Putamen (tissue), 1 donor: ENCODE measurements at places on chromosomes 5 and 9.
A peak's percentile ranks its signal among the peaks of the same experiment; 100 is the strongest.

- DNase-seq = no peak
Observed at GRCh38 chr5:34722183-34722582, 66.1 kb downstream of the RAI14 start.

GRCh38 chr5:123051206-123051605, 14.7 kb upstream of the PPIC start:
- DNase-seq = no peak

- no peak for DNase-seq
Observed at GRCh38 chr5:135596157-135596763, 17.5 kb upstream of the CXCL14 start.

DNA sequence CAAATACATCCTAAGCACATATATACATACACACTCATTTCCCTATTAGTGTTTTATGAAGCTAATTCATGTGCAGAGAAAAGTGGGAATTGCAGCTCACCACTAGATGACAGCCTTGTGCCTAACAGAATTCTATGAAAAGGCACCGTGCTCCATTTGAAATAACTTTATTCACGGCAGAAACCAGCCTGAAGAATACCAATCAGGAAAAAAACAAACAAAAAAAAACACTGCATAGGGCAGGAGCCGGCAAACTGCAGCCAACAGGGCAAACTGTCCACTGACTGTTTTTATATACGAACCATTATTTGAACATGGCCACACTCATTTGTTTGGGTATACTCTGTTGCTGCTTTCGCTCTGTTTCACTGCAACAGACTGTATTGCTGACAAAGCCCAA, 33.6 kb downstream of the ERMP1 start:
- peak; percentile 72 for DNase-seq

- no peak for DNase-seq
Observed at GRCh38 chr5:55592388-55593114, 57.8 kb upstream of the PLPP1 start.

- no peak for DNase-seq
Observed at GRCh38 chr5:87755360-87755759, 342.6 kb upstream of the CCNH start.

DNA sequence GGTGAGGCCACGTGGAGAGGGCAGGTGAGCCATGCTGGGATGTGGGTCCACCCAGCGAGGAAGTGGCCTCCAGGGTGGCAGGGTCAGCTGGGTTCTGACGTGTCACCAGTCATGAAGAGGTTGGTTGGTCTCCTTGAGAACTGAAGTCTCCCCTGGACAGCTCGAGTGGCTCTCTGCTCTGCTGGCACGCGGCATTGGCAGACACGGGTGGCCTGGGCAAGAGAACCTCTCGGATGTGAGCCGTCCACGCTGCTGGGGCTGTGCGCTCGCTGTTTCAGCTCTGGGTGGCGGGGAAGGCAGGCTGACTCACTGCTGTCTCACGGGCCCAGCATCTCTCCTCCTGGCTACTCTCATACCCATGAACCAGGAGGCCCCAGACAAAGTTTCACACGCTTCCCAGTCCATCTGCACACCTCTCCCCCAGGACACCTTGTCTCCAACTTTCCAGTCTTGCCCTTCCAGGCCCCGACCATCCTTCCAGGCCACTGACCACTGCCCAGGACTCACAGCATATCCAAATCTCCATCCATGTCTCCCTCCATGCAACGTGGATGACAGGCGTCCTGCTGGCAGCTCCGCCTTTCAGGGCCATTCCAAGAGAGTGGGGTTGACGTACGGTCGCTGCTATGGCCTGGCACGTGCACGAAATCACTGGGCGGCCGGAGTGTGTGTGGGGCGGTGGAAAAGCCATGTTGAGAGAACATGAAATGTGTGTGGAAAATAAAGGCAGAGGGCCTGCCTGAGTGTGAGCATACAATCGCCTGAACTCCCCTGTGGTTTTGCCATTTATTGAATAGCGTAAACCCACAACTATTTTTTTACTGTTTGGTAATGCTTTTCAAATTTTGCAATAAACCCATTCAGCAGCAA, 145.0 kb upstream of the COL5A1 start:
- DNase-seq = no peak

- no peak for DNase-seq
Observed at GRCh38 chr9:137085920-137086530, 760 bp upstream of the MAN1B1 start.

DNA sequence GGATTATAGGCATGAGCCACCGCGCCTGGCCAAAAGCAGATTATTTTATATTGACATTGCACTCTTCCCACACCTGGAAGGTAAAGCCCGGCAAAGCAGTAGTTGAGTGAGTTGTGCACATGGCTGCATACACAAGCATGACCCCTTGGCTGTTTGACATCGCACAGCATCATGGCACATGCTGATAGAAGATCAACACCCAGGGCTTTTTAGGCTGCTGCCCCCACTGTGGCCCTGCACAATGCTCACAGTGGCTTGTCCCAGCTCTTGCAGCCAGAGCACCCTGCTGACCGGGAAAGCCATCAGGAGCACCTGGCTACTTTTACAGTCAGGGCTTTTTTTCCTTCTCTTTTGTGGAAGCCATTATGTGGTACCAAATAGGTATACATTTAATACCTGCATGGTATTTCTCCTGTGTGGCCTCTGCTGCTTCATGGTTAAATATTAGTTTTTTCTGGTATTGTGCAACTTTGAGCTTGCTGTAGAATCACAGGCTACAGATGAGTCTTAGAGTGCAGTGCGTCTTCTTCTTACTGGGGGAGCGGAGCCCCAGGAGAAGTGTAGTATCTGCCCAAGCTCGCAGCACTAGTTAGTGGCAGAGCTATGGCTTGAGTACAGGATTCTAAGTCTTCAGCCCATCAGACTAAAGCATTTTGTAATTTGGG, 264.5 kb downstream of the AOPEP start:
- no peak for DNase-seq

GRCh38 chr5:176803943-176804498, 6.3 kb upstream of the UNC5A start:
- DNase-seq = no peak

DNA sequence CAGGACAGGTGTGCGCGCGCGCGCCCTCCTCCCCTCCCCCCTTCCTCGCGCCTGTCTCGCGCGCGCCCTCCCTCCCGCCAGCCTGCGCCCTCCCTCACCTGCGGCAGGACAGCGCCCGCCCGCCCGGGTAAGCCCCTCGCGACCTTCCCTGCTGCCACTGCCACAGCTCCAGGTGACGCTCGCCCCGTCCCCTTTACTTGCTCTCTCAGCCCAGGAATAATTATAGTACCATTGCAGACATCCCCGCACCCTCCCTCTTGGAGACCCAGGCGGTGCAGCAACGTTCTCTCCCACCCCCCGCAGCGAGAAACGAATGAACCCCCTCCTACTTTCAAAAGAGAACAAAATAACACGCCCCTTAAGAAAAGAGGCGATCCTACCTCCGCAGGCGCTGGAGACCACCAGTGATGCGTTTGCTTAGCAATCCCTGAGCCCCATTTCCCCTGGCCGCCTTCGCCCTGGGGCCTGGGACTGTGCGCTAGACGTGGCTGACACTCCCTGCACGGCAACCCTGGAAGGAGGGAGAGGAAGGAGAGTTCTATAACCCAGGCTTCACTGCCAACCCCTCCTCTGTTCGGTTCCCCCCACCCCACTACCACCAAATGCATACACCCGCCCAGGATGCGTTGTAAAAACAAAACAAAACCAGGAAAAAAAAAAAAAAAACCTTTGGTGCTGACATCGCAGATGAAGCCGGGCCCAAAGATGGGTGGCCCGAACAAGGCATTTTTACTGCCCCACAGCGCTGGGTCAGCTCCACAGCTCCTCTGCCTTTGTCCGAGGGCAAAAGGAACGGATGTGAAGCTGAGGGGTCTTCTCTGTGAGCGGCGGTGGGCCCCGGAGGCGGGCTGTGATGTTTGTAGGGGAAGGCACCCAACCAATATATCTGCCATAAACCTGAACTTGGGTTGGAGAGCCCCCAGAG, 5.6 kb upstream of the PURA start:
- DNase-seq = no peak

GRCh38 chr5:1101961-1102713, 9.7 kb downstream of the SLC12A7 start:
- no peak for DNase-seq

DNA sequence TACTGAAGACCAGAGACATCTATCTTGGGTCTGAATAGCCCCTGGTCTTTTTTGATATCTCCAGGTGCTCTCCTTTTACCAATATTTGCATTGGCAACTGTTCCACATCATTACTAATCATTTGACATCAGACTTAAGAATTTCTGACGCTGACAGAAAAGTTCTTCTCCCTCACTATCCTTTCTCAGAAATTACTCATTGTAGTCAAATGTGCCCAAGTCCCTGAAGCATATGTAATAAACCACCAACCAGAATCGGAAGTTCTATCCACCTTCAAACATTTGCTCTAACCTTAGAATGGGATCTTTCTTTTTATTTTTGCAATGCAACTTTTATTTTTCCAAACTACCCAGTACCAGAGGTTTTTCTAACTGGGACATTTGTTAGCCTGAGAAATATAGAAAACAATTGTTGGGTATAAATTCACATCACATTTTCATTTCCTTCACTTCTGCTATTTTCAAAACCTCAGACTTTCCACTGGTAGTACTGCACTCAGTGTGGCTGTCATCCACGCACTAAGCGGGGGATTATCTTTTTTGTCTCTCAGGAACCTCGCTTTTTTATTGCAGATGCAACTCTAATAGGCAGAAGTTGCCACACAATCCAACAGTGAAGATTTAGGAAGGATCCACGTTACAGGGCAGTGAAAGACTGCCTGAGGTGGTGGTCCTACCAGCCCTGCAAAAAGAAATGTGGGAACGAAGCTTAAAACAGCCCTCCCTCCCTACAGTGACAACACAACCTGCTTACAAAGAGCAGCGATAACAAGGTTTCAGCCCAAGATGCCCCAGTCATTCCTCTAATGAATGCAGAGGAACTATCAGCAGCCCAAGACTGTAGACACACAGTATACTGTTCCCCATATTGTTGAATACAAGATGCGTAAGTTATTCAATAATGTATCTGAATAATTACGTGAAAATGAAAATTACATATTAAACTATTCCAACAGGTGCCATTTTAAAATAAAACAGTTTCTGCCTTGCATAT, 201.2 kb downstream of the EBF1 start:
- DNase-seq = no peak

DNA sequence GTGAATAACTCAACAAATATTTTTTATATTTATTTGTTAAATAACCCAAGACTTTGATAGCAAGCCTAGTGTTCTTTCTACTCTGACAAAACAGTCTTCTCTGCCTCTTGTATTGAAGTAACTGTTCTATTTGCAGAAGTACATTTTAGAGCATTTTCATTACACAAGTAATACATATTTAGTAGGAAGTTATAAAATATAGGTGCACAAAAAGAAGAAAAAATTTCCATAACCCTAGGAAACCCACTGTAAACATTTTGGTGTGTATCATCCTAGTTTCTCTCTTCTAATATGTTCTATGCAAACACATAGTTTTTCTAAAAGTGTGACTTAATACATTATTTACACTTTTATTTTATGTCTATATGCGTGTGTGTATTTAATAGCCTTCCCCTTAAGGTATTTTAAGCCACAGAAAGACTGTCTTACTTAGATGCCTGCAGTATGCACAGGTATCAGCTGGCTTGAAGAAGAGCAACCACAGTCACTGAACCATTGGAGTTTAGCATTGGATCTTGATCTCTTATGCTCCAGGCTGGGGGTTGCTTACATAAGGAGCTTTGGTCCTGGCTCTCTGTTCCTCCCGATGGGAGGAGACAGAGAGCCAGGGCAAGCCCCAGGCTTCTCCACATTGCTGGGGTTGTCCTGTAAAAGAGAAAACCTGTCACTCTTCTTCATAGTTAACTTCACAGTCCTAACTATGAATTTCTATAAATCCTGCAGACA, 3.8 kb downstream of the SELENOP start:
- peak; percentile 42 for DNase-seq

GRCh38 chr5:65326922-65327321, 154.8 kb downstream of the ADAMTS6 start:
- DNase-seq = no peak

- DNase-seq = no peak
Observed at GRCh38 chr9:135951889-135952663, 9.1 kb downstream of the UBAC1 start.
